Stimulated activated CD4-positive, alpha-beta T cell treated with anti-CD3 and anti-CD28 coated beads, Interleukin-4, amount 100 ng/mL, for 24 hours (primary cell): ENCODE measurements at places on chromosomes 13 and 19.

GRCh38 chr19:18869023-18869618, 26.8 kb downstream of the CERS1 start:
- DNase-seq = no peak

- no peak for DNase-seq
Observed at GRCh38 chr13:111952814-111953213, 114.1 kb upstream of the SOX1 start.

DNA sequence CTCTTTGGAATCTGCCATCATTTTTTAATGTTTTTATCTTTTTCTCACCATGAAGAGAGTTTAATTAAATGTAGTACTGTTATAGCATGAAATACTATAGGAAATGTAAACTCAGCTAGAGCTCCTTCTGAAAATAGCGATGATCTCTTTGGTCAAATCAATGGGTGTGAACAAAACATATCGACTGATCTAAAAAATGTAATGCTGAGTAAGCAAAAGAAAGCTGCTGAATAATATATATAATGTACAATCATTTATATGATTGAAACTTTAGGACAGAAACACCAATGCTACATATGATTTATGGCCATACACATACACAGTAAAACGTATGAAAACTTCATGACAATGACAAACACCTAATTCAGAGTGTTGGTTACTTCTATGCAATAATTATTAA, 150.8 kb upstream of the TUBA3C start:
- DNase-seq = no peak

GRCh38 chr13:113881614-113882266, 17.9 kb upstream of the GAS6 start:
- no peak for DNase-seq

DNA sequence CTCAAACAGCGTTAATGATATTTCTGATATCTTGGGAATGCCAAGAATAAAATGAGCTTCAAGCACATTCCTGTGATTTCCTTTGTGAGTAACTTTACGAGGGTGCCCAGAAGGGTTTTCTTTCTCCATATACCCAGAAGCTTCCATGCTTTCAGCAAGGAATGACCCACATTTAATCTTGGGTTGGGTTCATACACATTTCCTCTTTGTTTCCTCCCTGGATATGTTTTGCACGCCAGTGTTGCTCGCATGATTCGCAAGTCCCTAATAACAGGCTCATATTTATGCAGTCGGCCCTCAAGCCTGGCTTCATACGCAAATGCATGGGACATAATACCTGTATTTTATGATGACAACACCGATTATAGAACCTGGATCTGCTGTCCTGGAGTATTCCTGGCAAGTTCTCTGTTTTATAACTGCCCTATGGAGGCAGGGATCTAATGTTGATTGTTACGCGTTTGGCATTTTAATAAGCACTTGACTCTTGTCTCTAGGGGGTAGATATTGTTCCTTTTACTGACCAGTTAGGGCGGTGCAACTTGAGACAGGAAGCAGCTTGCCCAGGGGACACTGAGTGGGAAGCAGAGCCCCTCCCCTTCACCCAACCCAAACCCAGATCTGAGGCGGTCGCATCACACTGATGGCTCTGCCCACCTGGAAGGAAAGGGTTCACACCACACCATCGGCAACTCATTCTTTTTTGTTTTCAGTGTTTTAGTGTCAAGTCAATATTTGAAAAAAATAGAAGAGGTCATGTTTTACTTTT, 220.4 kb upstream of the SOX1 start:
- no peak for DNase-seq

DNA sequence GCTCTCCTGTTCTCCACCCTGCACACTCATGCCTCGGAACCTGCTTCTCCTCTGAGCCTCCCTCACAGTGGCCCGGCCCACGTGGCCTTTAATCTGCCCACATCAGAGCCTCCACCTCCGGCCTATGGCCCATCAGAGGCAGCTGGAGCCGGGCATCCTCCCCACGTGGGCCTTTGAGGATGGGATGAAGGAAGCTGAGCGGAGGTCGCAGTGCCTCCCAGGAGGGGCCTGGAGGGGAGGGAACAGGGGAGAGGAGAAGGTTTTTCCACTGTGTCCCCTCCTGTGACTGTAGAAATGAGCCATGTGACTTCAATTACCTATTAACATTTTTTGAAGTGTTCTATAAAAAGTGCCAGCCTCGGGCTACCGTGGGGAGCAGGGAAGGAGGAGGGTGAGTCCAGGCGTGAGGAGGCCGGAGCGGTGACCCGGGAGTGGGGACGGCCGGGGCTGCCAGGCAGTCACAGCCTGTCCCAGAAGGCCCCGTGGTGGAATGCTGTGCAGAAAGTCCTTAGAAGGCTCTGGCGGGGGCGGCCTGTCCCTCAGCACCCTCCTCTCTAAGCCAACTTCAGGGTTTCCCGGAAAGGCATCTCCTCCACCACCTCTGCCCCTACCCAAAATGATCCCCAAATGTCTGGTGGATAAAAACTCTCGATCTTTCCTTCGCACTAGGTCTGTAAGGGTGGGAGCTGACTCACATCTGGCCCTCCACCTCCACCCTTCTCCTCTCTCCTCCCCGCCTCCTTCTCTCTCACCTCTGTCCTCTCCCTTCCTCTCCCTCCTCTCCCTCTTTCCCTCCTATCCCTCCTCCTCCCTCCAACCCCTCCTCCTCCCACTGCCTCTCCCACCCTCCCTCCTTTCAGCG, 24.8 kb upstream of the SLC1A5 start:
- DNase-seq = no peak

DNA sequence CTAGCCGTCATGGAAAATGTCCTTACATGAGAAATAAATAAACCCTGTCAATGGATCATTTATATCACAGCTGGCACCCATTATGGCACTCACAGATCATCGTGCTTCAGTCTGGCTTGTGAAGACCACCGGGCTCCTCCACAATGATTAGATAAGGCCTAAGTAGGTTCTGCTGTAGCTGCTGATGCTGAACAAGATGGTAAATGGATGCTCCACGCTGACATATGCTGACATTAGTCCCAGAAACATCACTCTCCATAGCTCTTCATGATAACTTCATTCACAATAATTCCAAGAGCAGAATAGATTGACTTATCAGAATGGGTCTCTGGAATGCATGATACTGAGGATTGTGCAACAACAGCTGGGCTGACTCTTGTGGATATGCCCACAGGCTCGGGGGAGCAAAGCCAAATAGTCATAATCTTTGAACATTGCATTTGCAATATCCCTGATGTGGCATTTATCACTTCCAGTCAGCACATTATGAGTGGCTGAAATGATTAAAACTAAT, 63.8 kb upstream of the RXFP2 start:
- no peak for DNase-seq

DNA sequence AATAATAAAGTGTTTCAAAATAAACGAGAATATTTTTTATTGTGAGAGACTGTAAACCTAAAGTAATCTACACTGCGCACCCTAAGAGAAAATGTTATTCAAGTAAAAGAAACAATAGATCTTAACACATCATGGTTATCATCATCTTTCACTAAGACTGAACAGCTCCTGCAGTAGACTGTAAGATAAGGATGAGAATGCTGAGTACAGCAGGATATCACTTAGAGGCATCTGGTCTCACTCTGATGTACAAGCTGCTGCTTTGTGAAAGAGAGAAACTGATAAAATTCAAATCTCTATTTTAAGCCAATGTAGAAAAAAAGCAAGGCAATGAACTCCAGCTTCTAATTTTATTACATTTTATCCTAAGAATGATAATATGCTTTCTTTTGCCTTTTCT, 261.7 kb upstream of the HTR2A start:
- no peak for DNase-seq

GRCh38 chr19:32813862-32814425, 55.6 kb downstream of the SLC7A9 start:
- DNase-seq = no peak

GRCh38 chr19:40466219-40466984, 399 bp upstream of the SPTBN4 start:
- DNase-seq = peak; percentile 82

- no peak for DNase-seq
Observed at GRCh38 chr19:50313812-50314536, 15.2 kb downstream of the KCNC3 start.

- DNase-seq = no peak
Observed at GRCh38 chr13:75088915-75089314, 393.1 kb downstream of the TBC1D4 start.

DNA sequence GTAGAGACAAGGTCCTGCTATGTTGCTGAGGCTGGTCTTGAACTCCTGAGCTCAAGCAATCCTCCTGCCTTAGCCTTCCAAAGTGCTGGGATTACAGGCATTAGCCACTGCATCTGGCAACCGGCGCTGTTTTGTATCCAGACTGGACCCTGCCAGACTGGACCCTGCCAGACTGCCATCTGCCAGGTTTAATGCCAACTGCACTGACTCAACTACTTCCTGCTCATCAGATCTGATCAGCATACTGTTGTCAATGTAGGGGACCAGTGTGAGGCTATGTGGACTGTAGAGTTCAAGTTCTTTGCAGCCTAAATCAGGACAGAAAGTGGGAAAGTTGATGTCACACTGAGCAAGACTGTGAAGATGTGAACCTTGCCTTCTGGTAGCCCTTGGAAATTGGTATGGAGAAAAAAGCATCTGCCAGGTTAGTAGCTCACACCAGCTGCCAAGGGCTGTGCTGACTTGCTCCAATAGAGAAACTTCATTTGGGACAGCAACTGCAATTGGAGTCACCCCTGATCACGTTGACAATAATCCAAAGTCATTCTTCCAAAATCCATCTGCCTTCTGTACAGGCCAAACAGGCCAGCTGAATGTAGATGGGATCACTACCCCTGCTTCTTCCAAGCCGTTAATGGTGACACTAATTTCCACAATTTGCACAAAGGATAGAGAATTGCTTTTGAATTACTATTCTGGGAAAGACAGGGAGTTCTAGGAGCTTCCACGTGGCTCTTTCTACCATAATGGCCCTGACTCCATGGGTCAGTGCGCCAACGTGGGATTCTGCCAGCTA, 36.8 kb upstream of the ATP1A3 start:
- DNase-seq = no peak

DNA sequence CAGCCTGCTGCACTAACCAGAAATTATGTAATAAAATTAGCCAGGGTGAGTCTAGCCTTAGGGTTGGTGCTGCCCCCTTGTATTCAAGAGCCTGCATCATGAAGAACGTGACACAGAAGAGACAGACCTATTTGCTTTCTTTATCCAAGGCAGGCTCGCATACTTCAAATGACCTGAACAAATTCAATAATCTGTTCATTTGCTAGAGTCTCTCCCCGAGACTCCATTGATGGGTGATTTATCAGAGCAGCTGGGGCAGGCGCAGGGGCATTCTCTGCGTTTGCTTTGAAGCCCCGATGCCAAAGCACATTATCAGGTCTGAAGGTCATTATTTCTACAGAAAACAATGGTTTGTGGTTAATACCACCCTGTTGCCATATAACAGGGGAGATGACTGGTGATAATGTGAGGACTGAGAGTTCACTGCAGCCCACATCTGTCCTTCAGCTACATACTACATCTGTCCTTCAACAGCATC, 520.3 kb downstream of the DIAPH3 start:
- no peak for DNase-seq

GRCh38 chr19:7177926-7178325, 108.4 kb downstream of the ZNF557 start:
- no peak for DNase-seq

DNA sequence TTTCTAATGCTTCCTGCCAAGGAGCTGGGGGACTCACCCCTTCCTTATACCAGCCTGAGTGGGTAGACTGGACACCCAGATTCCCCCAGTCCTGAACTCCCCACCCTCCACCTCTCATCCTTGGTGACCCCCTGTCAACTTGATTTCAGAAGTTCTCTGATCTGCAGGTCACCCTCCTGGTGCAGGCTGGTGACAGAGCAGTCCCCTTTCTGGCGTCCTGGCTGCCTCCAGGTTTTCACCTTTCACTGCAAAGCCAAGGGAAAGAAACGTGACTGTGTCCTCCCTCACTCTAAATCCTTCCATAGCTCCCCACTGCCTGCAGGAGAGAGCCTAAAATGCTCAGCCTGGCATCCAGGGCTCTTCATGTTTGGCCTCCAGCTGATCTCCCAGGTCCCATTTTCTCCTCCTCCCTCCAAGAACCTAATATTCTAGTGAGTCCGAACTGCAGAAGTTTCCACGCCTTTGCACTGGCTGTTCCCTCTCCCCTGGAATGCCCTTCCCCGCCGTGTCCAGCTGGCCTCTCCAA, 4.1 kb upstream of the MATK start:
- no peak for DNase-seq

DNA sequence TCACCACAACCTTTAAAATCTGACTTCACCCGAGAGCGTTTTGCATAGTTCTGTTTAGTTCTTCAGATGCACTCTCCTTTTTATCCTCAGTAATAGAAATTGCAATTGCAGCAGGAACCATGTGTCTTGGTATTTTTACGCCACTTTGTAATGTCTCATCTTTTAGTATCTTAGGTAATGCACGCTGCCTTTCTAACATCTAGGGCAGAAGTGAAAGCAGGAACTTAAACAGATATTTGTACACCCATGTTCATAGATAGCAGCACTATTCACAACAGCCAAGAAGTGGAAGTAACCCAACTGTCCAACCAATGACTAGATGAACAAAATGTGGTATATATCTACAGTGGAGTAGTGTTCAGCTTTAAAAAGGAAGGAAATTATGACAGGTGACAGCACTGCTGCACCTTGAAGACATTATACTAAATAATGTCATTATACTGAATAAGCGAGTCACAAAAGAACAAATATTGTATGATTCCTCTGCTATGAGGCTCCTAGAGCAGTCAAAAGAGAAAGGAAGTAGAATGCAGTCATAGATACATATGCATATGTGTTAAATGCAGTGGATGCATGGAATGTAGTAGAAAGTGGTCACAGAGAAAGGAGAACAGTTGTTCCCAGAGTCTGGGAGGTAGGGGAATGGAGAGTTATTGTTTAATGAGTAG, 105.9 kb upstream of the GJB6 start:
- no peak for DNase-seq

GRCh38 chr19:45938733-45939319, 24.2 kb upstream of the NANOS2 start:
- no peak for DNase-seq

DNA sequence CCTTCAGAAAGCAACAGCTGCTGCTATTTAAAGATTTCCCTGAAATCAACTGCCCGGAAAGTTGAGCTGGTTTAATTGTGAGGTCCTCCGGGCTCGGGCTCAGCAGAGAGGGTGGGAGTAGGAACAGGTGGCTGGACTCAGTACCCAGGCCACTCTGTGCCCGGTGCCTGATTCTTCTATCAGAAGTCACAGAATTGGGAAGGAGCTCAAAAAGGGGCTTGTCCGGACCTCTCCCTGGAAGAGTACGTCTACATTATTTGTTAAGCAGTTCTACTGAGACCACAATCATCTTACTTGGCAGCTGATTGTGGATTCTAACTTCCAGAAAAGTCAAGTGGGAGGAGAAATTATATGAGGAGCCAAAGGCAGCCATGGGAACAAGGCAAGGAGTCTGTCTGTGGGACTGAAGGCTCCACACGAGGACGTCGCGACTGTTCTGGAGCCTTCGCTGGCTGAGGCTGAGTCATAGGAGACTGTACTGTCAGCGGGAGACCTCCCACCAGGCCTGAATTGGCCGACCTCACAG, 91.7 kb upstream of the ANKRD10 start:
- no peak for DNase-seq

- DNase-seq = peak; percentile 64
Observed at GRCh38 chr19:19406878-19407632, 1.6 kb downstream of the GATAD2A start.

- no peak for DNase-seq
Observed at GRCh38 chr19:50258918-50259372, 55.5 kb downstream of the MYH14 start.

GRCh38 chr13:36431204-36432105, 840 bp upstream of the CCNA1 start:
- DNase-seq = no peak
